Suprapubic skin (tissue), 4 donors: ENCODE measurements at places on chromosomes 5 and 9. TPM values are rescaled to one million over a fixed set of nuclear protein-coding genes. Genes with fewer than 3 reads are reported as not detected.

Gene SLC25A2
- 0.57 TPM for total RNA-seq

GRCh38 chr9:1028501-1029190 lies 21.5 kb upstream of the DMRT2 start:
- DNase-seq, result no peak

GRCh38 chr5:154728939-154729588 lies 26.1 kb upstream of the LARP1 start:
- no peak for DNase-seq

Gene UGCG
- total RNA-seq, result 114 TPM

DNA sequence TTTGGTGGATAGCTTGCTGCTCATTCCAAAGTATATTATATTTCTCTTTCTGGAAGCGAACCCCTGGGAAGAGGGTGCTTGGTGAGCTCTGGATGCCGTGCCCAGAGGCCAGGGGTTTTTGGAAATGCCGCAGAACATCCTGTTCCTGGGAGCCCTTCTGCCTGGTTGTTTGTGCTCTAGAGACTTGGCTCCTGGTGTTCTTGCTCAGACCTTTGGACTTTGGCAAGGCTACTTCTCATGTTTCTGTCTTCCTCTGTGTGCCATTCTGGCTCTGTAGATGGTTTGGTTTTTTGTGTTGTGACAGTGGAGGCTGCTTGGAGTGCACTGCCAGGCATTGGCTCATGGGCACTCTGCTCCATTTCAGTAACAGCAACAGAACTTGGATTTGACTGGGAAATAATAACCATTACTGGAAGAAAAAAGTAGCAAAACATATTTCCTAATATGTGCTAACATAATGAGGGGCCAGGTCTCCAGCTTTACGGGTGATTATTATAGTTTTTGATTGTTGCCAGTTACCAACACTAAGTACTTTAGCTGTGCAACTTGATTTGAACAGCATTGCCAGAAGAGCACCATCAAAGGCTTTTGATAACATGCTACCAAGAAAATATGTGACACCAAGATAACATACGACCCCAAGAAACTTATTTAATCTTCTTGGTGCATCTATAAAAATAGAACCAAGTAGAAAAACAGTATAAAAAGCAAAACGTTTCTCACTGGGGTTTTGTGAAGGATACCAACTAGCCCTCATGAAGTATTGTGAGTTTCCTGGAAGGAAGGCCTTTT lies 94.2 kb downstream of the PCSK1 start:
- no peak for DNase-seq

- no peak for DNase-seq
Observed at GRCh38 chr9:20087481-20087880, 298.6 kb upstream of the SLC24A2 start.

DNA sequence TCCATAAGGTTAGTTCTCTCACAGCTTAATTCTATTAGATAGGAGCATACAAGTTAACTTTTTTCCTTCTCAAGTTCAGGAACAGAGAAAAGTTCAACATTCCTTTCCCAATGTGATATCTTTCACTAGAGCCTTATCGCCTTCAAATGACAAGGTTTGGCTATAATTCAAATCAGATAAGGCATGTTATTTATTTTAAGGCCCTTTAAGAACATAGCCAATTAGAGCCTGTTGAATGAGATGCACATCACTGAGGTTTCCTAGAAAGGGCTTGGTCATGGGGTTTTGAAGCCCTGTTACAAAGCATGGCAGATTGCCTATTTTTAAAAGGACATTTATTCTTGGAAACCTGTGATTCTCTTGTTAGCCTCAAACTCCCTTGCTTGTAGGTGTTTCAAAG lies 123.4 kb downstream of the BASP1 start:
- DNase-seq, result no peak

- no peak for DNase-seq
Observed at GRCh38 chr5:8825139-8825757, 720.6 kb downstream of the SEMA5A start.

DNA sequence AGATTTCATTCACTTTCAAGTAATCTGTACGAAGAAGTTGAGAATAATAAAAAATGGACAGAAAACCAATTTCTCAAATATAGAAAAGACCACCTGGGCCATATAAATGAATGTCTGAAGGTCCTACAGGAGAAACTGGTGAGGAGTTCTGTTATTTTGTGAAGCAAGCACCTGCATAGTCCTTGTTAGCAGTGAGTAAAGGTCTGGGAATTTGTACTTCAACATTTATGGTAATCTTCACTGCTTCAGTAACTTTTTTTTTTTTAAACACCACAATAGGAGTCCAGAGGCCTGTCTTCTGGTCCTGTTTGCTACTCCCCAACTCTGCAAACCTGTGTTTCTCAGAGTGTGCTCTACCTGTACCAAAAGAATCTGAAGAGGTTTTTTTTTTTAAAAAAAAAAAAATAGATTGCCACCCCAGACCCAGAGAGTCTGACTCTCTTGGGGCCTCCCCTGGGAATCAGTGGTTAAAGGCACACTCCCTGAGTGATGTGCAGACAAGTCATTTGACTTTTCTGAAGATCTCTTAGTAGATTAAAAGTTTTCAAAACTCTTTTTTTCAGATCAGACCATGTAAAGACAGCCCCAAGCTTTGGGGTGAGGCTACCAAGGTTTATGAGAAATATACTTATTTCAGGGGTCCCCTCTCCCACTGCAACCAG lies 55.5 kb downstream of the FAM81B start:
- DNase-seq, result no peak

Gene SEMA4D
- 43.0 TPM for total RNA-seq

DNA sequence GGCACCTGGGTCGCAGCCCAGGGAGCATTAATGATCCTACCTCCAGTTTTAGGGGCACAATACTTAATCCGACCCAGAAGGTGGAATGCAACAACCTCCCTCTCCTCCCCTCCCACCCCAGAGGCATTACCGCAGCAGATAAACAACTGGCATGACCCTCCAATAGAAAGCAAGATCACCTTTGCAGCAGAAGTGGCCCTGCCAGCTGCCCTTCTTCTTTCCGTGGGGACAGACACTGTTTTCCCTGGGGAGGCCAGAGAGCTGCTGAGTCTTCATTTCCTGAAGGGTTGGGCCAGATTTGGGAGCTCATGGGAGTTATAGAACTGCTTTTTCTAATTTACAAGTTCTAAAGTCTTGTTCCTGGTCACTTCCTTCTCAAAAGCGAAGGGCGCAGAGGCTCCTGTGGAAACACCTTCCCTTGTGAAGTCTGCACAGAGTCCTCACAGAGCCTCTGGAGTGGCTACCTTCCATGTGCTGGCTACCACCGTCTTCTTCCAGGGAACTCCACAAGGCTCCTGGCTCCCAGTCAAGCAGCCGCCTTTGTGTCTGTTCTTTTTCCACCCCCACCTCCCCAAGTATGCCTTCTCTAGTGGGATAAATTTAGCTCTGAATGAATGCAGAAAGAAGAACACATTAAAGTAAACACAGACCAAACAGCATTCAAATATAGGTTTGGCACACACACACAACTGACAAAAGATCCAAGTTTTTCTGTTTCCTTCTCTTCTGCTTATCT lies 8.0 kb upstream of the PALM2AKAP2 start:
- no peak for DNase-seq

Gene GHR
- 19.9 TPM for total RNA-seq

Gene WHRN
- 13.8 TPM for total RNA-seq

DNA sequence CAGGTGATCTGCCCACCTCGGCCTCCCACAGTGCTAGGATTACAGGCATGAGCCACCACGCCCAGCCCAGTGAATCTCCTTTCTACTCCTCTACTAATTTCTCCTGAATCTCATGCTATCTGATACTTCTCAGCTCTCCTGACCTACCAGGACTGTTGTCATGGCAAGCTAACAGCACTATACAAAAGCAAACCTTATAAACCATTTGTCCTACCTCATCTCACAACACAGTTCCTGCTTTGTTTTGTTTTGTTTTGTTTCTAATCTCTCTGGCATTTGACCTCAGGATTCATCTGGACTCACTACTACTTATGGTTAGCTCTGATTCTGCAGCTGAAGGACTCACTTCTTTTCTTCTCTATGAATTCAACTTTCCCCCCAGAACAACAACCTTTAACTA lies 734.8 kb downstream of the TLE1 start:
- no peak for DNase-seq

- no peak for DNase-seq
Observed at GRCh38 chr5:175464074-175464941, 14.1 kb upstream of the SFXN1 start.

DNA sequence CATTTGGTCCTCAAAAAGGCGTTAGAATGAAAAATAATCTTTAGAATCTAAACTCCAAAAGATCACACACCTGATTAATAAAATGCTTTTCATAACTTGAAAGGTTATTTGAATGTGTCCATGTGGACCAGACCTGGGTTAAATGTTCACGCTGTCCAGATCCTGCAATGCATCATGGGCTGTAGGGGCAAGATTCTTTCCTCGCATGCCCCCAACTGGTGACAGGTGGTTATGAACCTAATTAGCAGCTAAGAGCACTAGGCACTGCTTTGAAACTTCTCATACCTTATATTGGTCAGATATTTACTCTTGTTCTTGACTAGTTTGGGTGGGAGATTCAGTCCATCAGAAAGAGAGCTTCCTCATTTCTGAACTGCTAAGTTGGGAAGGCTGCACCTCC lies 19.3 kb upstream of the PIP5K1B start:
- DNase-seq, result no peak

Gene LCN6
- total RNA-seq, result 4.0 TPM

GRCh38 chr9:4836676-4837075 lies 43.9 kb downstream of the RCL1 start:
- no peak for DNase-seq

DNA sequence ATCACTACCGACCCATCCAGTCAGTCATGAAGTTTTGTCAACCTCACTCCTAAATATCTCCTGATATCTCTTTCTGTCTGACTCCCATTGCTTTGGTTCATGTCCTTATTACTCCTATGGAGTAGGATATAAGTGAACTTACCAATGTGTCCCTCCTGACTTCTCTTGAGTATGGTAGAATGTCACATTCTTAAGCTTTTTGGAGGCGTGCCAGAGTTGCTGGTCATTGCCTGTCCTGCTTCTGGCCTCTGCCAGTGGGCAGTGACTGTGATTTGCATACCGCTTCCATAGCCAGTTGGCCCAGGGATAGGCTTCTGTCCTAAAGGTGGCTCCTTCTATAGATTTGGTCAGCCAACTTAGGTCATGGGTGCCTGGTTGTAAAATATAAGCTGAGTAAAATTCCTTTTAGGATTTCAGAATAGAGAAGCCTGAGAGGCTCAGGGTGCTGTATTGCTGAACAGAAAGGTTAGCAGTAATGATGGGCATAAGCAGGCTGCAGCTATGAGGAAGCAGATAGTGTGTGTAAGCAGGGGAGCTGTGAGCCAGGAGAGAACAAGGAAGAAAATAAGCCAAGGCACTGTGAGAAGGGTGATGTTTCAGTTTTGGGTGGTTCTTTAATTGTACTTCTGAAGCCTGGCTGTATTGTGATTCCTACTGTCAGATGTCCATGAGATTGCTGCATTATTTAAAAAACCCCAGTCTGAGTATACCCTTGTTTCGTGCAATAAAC lies 16.1 kb upstream of the MARCHF3 start:
- DNase-seq, result no peak

Gene LVRN
- total RNA-seq, result 0.60 TPM

DNA sequence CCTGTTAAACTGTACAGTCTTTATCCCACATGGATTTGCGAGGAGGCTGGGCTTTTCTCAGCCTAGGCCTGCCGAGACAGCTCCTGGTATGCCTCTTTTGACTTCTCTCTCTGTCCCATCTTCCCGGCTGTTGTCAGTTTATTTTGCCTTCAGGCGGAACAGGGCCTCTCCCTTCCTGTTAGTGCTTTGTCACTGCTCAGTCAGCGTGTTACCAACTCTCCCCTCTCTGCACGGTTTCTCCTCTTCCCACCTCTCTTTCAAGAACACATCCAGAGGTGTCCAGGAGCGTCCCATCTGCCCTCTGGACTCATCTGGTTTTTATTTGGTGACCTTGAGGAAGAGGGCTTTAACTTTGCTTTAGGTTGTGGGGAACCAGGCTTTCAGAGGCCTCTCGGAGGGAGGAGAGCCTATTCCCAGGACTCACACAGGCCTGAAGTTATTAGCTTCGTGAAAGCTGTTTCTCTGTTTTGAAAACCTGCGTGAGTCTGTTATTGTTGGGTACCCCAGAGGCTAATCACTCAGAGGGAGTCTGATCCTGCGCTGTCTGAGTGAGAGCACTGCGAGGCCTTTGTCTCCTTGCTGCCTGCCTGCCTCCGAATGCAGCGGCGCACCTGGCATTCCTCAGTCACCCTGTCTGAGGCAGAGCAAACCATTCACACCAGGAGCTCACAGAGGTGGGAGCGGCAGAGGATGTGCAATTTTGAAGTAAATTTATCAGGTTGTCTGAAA lies 234.4 kb upstream of the MPDZ start:
- DNase-seq, result no peak

GRCh38 chr9:134593286-134594077 lies 48.1 kb upstream of the COL5A1 start:
- DNase-seq, result peak; percentile 57
